ENCODE measurements at places on chromosomes 4 and X. TPM values are rescaled to one million over a fixed set of nuclear protein-coding genes. Genes with fewer than 3 reads are reported as not detected.
A peak's percentile ranks its signal among the peaks of the same experiment; 100 is the strongest.

GRCh38 chr4:170087163-170087700 is 2.5 kb downstream of the AADAT start:
- no peaks in the 10 kb centered on the region for H3K27me3 ChIP-seq
- no peak overlapping the region for H3K4me3 ChIP-seq
- H3K36me3 ChIP-seq, result peaks cover 1% of the 10 kb centered on the region

- H3K4me1 ChIP-seq, result peaks cover under 1% of the 10 kb centered on the region
- DNase-seq, result no peak
- H3K27me3 ChIP-seq, result no peaks in the 10 kb centered on the region
- no peaks in the 10 kb centered on the region for H3K36me3 ChIP-seq
Observed at GRCh38 chr4:87068583-87069021, 133.8 kb downstream of the AFF1 start.

DNA sequence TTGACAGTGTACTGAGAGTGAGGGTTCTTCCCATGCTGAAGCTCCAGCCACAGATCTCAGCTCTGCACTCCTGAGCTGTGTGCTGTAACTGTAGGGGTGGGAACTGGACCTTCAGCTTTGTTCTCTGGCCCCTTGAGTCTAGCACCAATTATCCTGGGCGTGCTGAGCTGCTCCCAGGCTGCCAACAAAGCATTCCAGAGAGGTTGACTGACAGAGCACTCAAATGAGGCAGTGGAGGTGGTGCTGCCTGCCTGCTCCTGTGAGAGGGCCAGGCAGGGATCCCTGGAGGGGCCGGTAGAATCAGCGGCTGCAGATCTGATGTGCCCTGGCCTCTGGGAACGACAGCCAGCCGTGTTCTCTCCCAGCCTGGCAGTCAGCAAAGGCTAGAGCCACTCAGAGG is 375.7 kb upstream of the AADAT start:
- no peaks in the 10 kb centered on the region for H3K36me3 ChIP-seq
- no peaks in the 10 kb centered on the region for H3K27me3 ChIP-seq
- H3K27ac ChIP-seq, result no peak overlapping the region
- H3K4me1 ChIP-seq, result no peaks in the 10 kb centered on the region
- H3K4me3 ChIP-seq, result no peak overlapping the region
- DNase-seq, result no peak

GRCh38 chrX:118847676-118848075 is 24.1 kb downstream of the ZCCHC12 start:
- H3K36me3 ChIP-seq, result no peaks in the 10 kb centered on the region
- peak; percentile 42 for DNase-seq
- H3K27me3 ChIP-seq, result peaks cover 7% of the 10 kb centered on the region
- no peak overlapping the region for H3K4me3 ChIP-seq
- no peak overlapping the region for H3K27ac ChIP-seq
- no peaks in the 10 kb centered on the region for H3K4me1 ChIP-seq

- H3K4me3 ChIP-seq, result no peak overlapping the region
- no peak for DNase-seq
- no peak overlapping the region for H3K27ac ChIP-seq
Observed at GRCh38 chrX:10064736-10065135, 92.0 kb upstream of the CLCN4 start.

- peaks cover 3% of the 10 kb centered on the region for H3K36me3 ChIP-seq
- H3K4me1 ChIP-seq, result no peaks in the 10 kb centered on the region
- no peak overlapping the region for H3K4me3 ChIP-seq
- no peak overlapping the region for H3K27ac ChIP-seq
- DNase-seq, result no peak
Observed at GRCh38 chr4:55979562-55979961, 30.8 kb downstream of the CEP135 start.

Gene DCHS2
- total RNA-seq, result not detected
